ENCODE measurements at places on chromosomes 7 and 10.

DNA sequence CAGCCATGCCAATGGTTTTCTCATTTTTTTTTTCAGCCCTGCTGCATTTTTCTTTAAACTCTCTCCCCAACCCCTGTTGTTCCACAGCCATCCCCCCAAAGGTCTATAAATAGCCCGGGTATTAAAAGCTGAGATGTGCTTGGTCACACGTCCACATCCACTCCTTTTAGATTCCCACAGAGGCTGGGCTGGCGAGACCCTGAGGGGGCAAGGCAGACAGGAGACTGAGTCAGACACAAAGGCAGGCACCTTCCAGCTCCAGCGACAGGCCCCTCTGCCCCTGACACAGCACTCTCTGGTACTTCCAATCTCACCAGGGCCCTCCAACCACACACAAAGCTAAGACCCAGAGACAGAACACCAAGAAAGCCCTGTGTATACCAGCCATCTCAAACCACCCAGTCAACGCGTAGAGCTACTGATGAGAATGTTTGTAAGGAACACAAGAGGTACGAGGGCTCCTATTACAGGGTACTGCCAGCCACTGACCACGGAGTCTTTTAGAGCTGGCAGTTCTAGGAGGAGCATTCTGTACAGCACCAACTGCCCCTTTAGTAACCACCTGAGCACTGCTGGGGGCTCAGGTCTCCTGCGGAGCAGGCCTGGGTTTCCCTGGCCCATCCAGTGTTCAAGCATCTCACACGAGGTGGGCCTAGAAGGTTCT lies 64.2 kb upstream of the DDC start:
- DNase-seq, result no peak

- DNase-seq, result no peak
Observed at GRCh38 chr10:122642726-122643605, 56.7 kb downstream of the C10orf120 start.

GRCh38 chr10:113202011-113202410 lies 252.0 kb downstream of the TCF7L2 start:
- DNase-seq, result no peak

GRCh38 chr7:69803699-69804516 lies 205.6 kb downstream of the AUTS2 start:
- no peak for DNase-seq

DNA sequence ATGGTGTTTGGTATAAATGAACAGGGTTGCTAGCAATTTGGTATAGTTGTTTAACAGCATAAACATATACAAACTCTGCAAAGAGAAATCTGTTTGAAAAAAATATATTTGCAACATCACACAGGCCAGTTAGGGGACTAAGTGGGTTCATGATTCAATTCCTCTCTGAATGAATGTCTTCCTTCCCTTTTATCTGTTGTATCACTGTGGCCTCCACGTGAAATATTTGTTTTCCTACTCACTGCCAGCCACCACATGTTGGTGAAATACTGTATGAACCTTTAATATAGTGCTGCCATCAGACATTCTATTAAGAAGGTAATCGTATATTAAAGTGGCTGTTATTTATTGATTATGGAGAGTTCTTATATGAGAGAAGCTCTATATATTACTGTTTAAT lies 157.0 kb downstream of the ARID5B start:
- no peak for DNase-seq

DNA sequence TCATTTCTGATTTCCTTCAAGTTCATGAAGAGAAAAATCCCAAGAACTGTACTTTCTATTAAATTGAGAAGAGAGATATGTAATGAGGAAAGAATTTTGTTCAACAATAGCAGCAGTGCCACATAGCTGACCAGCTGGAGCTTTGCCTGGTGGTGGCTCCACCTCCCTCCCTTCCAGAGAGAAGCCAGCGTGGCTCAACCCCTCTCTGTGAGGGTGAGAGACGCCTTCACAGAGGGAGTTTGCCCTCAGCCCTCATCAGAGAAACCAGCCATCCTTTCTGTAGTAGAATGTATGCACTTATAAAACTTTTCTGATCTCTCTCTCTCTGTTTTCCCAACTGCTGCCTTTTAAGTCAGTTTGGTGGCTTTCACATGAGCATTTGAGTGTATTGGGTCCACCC lies 20.5 kb upstream of the COL1A2 start:
- DNase-seq, result no peak

- no peak for DNase-seq
Observed at GRCh38 chr7:105218939-105219770, 169.6 kb downstream of the SRPK2 start.

DNA sequence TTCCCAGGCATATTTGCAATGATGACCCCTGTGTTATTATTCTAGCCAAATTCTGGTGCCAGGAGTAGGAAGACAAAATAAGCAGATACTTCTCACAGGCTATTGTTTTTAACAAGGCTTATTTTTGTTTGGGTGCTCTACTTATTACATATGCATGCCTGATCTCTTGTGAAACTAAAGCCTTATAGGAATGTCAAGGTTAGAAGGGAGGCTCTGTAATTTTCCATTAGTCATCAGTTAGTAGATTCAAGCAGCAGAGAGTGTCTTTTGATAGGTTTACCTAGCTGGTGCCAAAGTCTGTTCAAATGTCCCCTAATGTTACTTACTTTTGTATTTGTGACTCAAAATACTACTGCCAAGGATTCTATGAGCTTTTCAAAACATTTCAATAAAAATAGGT lies 11.7 kb upstream of the TMEM106B start:
- DNase-seq, result no peak

- no peak for DNase-seq
Observed at GRCh38 chr10:33365871-33366411, 31.5 kb upstream of the NRP1 start.

- no peak for DNase-seq
Observed at GRCh38 chr10:105974803-105975456, 1189.6 kb downstream of the SORCS1 start.
